WTC11 (cell line): ENCODE measurements at places on chromosomes 13 and 19. TPM values are rescaled to one million over a fixed set of nuclear protein-coding genes. Genes with fewer than 3 reads are reported as not detected.
A peak's percentile ranks its signal among the peaks of the same experiment; 100 is the strongest.

GRCh38 chr13:113116871-113117271 is 5.7 kb upstream of the F10 start:
- no peak overlapping the region for H3K4me3 ChIP-seq
- no peaks in the 10 kb centered on the region for H3K4me1 ChIP-seq
- 0 out of 2 replicates have a peak, but pooled peaks cover 2% of the 10 kb centered on the region for H3K36me3 ChIP-seq
- no peak for DNase-seq
- H3K27ac ChIP-seq, result no peak overlapping the region

The SLC5A5 gene
- total RNA-seq, result 2.5 TPM in 3 replicates

The CABP5 gene
- total RNA-seq, result not detected in 3 replicates

DNA sequence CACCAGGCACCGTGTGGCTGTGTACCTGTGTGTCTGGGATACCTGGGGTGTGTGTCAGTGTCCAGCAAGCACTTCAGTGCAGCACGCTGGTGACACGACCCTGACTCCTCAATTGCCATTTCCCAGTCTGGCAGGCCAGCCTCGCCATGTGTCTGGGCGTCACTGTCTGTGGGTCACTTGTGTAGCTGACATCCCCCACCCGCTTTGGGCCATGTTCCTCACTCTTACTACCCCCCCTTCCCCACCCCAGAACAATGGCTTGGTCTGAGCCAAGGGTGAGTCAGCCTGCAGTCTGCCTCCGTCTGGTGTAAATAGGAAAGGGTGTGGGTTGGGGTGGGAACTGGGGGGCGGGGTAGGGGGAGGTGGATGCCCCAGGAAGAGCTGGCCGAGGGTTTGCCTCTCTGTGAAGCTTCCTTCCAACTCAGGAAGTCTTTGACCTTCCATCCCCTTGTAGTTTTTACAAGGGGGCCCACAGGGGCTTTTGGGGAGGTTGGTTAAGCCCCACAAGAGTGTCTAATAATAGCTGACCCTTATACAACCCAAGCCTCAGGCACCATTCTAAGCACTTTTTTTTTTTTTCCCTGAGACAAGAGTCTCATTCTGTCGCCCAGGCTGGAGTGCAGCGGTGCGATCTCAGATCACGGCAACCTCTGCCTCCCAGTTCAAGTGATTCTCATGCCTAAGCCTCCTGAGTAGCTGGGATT is 17.6 kb downstream of the NOVA2 start:
- no peak for DNase-seq
- peaks cover 4% of the 10 kb centered on the region; the same call in 1 of the 2 replicates for H3K36me3 ChIP-seq

DNA sequence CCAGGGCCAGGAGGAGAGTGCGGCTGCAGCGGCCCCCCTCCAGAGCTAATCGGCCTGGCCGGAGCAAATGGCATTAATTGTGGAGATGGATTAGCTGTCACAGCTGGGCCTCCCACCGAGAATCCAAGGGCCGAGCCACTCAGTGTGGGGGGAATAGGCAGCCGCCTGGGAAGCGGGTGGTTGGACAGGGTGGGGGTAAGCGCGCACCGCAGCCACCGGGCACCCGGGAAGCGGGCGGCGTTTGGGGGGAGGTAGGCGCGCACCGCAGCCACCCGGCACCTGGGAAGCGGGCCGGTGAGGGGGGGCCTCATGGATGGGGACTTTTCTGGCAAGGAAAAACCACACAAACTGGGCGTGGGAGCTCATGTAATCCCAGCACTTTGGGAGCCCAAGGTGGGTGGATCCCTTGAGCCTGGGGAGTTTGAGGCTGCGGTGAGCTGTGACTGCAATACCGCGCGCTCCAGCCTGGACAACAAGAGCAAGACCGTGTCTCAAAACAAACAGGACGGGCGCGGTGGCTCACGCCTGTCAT is 9.7 kb downstream of the R3HDM4 start:
- H3K36me3 ChIP-seq, result 0 out of 2 replicates have a peak, but pooled peaks cover 3% of the 10 kb centered on the region
- no peak for DNase-seq
- H3K27me3 ChIP-seq, result no peaks in the 10 kb centered on the region
- H3K4me3 ChIP-seq, result no peak overlapping the region
- H3K4me1 ChIP-seq, result peaks cover 2% of the 10 kb centered on the region; the same call in 1 of the 2 replicates

DNA sequence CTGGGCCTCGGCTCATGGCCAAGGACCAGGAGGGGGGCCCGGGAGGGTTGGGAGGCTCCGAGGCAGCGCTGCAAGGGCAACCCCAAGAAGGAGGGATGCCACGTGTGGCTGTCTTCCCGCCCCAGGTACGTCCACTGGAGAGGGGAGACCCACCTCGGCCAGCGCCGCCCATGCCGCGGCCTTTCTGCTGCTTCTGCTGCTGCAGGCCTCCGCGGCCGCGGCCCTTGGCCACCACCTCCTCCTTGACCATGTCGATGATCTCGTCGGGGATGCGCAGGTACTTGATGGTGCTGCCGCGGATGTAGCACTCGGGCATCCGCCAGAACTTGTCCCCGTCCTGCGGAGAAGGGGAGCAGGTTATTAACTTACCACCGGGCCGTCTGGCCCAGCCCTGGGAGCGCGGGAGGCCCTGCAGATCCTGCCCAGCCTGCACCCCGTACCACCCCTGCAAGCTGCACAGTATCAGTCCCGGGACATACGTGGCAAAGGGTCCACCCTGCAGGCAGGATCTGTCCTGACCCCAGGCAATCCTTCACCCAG is 13.3 kb downstream of the LSM4 start:
- H3K4me1 ChIP-seq, result peaks cover 26% of the 10 kb centered on the region
- H3K4me3 ChIP-seq, result no peak overlapping the region

GRCh38 chr13:64327505-64328194 is 2902.5 kb downstream of the PCDH9 start:
- H3K4me3 ChIP-seq, result no peak overlapping the region
- no peaks in the 10 kb centered on the region for H3K36me3 ChIP-seq
- peaks cover 4% of the 10 kb centered on the region for H3K4me1 ChIP-seq
- H3K27ac ChIP-seq, result no peak overlapping the region

The ZNF568 gene
- 9.4 to 10.5 TPM (median 9.7 TPM) in 3 replicates for total RNA-seq

- no peak overlapping the region for H3K4me3 ChIP-seq
- no peak overlapping the region for H3K27ac ChIP-seq
- no peaks in the 10 kb centered on the region for H3K27me3 ChIP-seq
These were observed 196.3 kb downstream of the TSHZ3 start for GRCh38 chr19:31152906-31153305.

- no peak overlapping the region for H3K4me3 ChIP-seq
- H3K27ac ChIP-seq, result no peak overlapping the region
- no peak for DNase-seq
- H3K4me1 ChIP-seq, result no peaks in the 10 kb centered on the region
These were observed 68.6 kb upstream of the MIR17HG start for GRCh38 chr13:91278888-91279287.

The ZNF582 gene
- 3.5 to 5.7 TPM (median 5.2 TPM) in 3 replicates for total RNA-seq

The BEST2 gene
- 3.3 to 4.7 TPM (median 4.1 TPM) in 3 replicates for total RNA-seq

DNA sequence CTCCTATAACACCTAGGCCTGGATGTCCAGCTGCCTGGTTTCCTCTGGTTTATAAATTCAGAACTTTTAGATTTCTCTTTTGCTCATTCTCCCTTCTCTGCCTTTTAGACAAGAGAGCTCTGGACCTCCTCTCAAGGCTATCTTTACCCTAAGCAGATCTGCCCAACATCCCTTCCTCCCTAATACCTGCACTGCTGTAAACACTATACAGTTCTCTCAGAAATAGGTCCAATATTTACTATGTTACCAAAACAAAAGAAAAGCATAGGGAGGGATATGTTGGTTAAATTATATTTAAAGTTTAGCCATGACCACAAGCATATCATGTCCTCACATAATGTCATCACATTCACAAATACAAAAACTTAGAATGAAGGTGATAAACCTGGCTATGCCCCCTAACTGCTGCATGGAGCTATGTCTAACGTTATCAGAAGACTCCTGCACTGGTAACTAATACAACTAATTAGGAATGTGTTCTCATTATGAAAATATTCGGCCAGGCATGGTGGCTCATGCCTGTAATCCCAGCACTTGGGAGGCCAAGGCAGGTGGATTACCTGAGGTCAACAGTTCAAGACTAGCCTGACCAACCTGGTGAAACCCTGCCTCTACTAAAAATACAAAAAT is 18.0 kb downstream of the KPNA3 start:
- no peak overlapping the region for H3K4me3 ChIP-seq
- no peak for DNase-seq
- peaks cover 16% of the 10 kb centered on the region for H3K4me1 ChIP-seq
- no peaks in the 10 kb centered on the region for H3K27me3 ChIP-seq
- no peaks in the 10 kb centered on the region for H3K36me3 ChIP-seq

- peaks cover 15% of the 10 kb centered on the region for H3K4me1 ChIP-seq
- peaks cover 11% of the 10 kb centered on the region for H3K36me3 ChIP-seq
- no peak for DNase-seq
- no peaks in the 10 kb centered on the region; the same call in 1 of the 2 replicates for H3K27me3 ChIP-seq
These were observed 138.2 kb upstream of the VSTM2B start for GRCh38 chr19:29387586-29387985.

DNA sequence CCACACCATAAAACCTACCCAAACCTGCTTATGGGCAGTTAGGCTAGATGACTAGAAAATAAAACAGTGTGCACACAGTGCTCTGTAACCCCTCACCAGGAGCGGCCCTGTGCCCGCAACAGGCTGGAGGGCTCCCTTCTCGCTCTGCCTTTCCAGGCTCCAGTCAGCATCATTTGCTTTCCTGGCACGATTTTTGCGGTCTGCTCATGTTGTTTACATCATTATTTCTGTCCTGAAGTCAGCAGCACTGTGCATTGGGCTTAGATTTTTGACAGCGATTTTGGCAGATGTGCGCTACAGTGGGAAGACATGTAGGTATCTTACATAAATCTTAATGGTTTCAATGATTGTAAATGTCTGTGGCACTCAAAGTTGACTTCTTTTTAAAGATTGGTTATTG is 344.0 kb downstream of the MTUS2 start:
- no peak overlapping the region for H3K4me3 ChIP-seq
- H3K27me3 ChIP-seq, result no peaks in the 10 kb centered on the region
- no peaks in the 10 kb centered on the region for H3K36me3 ChIP-seq
- no peaks in the 10 kb centered on the region for H3K4me1 ChIP-seq
- no peak for DNase-seq

GRCh38 chr19:2034729-2035589 is 16.1 kb downstream of the MKNK2 start:
- H3K4me3 ChIP-seq, result peak overlapping the region; percentile 54
- 0 out of 2 replicates have a peak, but pooled peaks cover 6% of the 10 kb centered on the region for H3K36me3 ChIP-seq
- peaks cover 2% of the 10 kb centered on the region; the same call in 1 of the 2 replicates for H3K27me3 ChIP-seq
- peak; percentile 99 for DNase-seq

DNA sequence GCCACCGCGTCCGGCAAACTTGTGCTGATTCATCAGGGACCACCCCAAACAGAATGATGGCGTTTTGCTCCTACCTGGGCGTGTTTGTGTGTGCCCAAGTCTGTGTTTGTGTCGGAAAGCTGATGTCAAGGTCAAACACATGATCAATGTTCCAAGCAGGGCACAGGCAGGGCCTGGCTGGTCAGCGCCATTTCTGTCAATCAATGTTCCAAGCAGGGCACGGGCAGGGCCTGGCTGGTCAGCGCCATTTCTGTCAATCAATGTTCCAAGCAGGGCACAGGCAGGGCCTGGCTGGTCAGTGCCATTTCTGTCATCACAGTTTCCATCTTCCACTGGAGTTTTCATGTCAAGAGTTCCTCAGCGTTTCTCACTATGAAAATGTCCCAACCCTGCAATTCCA is 14.9 kb upstream of the GRTP1 start:
- H3K36me3 ChIP-seq, result peaks cover 43% of the 10 kb centered on the region
- H3K27me3 ChIP-seq, result peaks cover 32% of the 10 kb centered on the region
- no peak overlapping the region for H3K27ac ChIP-seq
- peaks cover 43% of the 10 kb centered on the region for H3K4me1 ChIP-seq

DNA sequence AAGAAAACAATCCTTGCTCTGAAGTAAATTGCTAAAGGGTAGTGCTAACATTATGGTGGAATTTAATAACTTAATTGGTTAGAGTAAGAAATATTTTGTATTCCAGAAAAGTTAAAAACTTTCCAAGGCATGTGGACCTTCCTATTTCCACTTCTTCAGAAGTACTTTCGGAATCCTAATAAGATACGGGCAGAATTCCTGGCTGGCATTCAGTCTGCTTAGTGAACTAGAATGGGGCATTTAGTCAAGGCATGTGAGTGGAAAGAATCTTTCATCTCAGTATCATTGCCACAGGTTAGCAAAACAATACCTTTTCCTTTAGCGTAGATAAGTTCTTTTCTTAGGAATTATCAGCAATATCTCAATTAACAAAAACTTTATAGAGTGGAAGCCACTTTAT is 85.1 kb downstream of the TNFRSF19 start:
- H3K27ac ChIP-seq, result no peak overlapping the region
- no peaks in the 10 kb centered on the region for H3K36me3 ChIP-seq
- H3K27me3 ChIP-seq, result no peaks in the 10 kb centered on the region

GRCh38 chr19:9967326-9967725 is 31.0 kb upstream of the OLFM2 start:
- no peak for DNase-seq
- H3K4me3 ChIP-seq, result no peak overlapping the region
- H3K27ac ChIP-seq, result no peak overlapping the region
- H3K4me1 ChIP-seq, result peaks cover 12% of the 10 kb centered on the region
- no peaks in the 10 kb centered on the region for H3K36me3 ChIP-seq

The USPL1 gene
- 14.3 to 15.9 TPM (median 15.4 TPM) in 3 replicates for total RNA-seq

GRCh38 chr19:55598034-55598433 is 1.3 kb downstream of the FIZ1 start:
- peak; percentile 67 for DNase-seq
- peak overlapping the region; percentile 98 for H3K4me3 ChIP-seq
